ENCODE measurements at places on chromosomes 4 and X.

- DNase-seq = no peak
These were observed 815 bp downstream of the FAM53A start for GRCh38 chr4:1683261-1683735.

- DNase-seq = no peak
These were observed 886 bp upstream of the WWC2 start for GRCh38 chr4:183098019-183098722.

DNA sequence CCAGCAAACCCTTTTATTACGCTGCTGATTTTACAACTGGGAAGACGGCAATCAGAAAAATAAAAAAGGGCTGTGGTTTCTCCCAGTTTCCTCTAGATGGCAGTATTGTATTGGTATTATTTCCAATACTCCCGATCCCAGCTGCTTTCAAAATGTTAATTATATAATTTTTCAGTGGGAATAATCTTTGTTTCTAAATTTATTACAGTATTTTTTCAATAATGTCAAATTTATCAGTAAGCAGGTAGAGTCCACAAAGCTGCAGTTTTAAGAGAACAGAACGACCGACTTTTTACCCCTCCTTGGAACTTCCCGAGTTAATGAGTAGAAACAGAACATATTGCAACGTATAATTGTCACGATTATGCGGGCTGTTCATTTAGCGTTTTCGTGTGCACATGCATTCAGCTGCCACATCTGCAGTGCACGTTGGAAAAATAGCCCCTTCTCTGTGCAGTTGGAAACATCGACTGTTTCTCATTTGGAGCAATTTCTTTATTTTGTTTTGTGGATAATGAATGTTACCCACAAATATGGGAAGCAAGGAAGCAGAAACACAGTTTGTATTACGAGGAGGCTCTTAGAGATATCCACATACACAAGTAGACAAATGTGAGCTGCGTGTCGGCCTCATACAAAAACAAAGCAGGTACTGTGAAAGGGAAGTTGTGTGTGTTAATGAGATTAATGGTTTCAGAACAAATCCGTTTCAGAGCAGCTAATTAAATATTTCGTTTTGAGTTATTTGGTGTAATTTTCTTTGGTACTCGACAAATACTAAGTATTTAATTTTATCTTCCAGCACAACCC is 188.0 kb downstream of the STIM2 start:
- DNase-seq = no peak

DNA sequence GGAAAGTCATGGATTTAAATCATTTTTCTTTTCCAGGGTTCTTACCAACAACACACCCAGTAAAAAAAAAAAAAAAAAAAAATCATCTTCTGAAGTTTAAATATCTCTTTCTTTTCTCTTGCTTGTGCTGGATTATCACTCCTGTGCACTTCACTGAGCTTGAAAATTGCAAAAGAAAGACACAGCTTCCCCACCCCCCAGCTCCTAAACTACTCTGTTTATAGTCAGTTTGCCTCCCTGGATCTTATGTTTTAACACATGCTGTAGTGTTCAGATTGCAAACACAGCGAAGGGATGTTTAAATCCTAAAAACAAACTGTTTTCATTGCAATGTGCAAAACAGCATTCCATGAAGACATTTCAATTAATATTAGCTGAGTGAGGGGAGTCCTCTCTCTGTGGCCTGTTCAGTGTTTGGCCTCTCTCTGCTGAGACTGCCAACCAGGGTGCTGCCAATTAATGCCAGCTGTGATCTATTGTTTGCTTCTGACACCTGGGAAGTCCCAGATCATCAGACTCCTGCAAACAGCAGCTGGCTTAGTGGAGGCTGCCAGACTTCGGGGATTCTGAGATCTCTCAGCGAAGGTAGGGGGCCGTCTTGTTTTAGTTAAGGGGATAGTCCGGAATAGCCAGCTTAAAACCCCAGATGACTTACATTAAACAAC is 171.1 kb upstream of the PITX2 start:
- no peak for DNase-seq

GRCh38 chr4:183409483-183409882 is 35.0 kb upstream of the CDKN2AIP start:
- DNase-seq = no peak

- no peak for DNase-seq
These were observed 5.5 kb downstream of the CAMK2D start for GRCh38 chr4:113756005-113756410.

DNA sequence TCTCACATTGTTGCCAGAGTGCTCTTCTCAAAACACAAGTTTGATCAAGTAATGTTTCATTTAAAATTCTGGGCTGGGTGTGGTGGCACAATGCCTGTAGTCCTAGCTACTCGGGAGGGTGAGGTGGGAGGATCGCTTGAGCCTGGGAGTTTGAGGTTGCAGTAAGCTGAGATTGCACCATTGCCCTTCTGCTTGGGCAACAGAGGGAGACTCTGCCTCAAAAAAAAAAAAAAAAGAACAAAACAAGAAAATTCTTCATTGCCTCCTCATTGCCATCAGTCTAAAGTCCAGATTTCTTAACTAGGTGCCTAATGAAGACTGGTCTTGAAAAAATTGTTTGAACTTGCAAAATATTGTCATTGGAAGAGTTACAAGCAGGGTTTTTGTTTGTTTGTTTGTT is 120.1 kb downstream of the MFAP3L start:
- no peak for DNase-seq

GRCh38 chr4:140996766-140997165 is 136.5 kb downstream of the RNF150 start:
- no peak for DNase-seq

DNA sequence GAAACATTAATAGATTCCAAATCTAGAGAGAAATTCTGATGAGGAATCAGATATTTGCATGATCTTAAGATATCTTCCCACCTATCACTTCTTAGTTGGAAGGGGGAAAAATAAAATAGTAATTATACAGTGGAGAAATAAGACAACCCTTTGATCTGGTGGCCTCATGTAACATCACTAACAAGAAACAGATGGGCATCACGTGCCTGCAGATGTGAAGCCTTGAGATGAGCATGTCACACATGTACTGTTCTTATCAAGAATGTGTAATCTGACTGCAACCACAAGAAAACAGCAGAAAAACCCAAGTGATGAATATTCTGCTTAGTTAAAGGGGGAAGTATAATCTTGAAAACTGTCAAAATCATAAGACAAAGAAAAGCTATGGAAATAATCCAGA is 31.4 kb upstream of the NKX6-1 start:
- DNase-seq = no peak

- DNase-seq = no peak
These were observed 20.5 kb downstream of the DDIT4L start for GRCh38 chr4:100169491-100170485.

- no peak for DNase-seq
These were observed 678.7 kb downstream of the ARAP2 start for GRCh38 chr4:35565640-35566039.

DNA sequence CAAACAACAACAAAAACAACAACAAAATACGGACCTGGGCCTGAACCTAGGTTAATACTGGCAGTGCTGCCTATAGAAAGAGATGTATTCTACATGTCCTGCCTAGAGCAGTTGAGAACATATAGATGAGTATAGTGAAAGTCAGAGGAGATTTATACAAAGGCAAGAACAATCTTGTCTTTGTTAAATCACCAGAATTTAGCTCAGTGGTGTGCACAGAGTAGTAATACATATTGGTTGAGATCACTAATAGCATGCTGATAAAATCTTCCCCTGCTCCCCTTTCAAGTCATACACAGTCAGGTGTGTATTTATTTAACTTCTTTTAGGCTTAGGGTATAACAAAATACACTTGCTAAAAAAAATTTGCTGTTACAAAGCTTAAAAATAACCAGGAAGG is 247.8 kb downstream of the ADGRL3 start:
- DNase-seq = no peak

DNA sequence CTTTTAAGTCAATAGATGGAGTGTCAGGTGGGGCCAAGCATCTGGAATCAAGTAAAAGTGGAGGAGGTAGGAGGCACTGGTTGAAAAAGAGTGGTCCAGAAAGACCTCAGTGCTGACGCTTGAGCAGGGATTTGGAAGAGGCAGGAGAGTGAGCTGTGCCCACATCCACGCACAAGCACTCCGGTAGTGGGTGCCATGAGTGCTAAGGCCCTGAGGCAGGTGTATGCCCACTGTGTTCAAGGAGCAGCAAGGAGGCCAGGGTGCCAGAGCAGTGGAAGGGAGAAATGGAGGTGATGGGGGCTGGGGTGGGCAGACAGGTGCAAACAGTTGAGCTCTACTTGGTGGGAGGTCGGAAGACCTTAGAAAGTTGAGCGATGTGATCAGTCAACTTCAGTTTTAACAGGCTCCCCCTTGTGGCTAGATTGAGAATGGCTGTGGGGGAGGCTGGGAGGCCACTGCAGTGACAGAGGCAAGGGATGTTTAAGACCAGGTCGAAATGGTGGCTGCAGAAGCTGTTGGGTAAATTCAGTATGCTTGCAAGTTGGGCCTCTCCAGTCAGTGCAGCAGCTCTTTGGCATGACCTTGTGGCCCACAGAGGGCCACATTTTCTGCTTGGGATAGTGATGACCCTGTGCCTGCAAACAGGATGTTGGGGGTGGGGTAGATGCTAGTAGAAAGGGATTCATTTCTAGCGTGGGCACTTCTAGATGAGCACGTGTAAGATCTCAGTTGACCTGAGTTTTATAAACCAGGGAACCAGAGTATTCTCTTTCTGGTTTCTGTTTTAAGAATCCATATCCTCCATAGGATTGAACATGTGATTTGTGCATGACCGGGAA is 12.7 kb downstream of the TKTL1 start:
- DNase-seq = peak; percentile 74

DNA sequence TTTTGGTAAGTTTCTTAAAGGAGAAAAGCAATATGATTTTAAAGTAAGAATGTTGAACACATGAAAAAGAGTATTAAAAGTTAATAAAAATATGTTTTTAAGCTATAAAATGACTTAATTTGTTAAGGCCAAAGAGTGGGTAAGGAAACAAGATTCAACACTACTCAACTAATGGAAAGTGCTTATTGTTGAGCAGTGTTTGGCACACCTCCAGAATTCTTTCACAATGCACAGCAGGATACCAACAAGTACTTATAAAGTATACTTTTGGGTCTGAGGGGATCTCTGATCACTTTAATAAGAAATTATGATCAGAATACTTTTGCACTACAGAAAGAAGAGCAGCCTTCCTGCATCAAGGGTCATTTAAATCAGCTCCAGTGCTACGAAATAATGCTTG is 5.9 kb downstream of the LAMP2 start:
- DNase-seq = no peak

- no peak for DNase-seq
These were observed 8.4 kb upstream of the GPM6B start for GRCh38 chrX:13825178-13825762.

DNA sequence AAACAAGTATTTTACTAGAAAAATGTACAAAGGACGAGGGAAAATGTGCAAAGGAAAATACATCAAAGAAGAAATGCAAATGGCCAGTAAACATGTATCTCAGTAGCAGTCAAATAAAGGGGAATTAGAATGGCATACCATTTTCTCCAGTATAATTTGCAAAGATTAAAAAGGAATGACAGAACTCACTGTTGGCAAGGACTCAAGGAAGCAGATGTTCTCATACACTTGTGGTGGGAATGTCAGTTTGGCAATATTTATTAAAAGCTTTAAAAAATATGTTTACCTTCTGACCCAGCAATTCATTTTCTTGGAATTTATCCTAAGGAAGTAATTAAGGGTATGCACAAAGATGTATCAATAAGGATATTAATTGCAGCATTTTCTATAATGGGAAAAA is 7.6 kb downstream of the CLCN5 start:
- no peak for DNase-seq

DNA sequence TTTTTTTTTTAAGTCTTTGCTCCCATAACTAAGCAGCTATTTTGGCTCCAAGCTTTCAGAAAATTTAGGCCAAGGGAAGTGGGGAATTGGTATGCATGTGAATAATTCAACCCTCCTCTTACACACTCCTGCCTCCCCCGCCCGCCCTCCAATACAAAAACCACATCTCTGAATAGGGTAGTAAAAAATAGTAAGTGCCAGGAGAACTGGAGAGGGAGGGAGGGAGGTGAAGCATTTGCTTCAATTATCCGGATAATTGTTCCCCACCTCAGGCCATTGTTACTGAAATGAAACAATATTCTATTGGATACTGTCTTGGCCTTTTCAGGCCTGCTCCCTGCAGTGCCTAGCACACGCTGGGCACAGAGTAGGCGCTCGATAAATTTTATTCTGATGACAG is 5.5 kb upstream of the GSX2 start:
- DNase-seq = no peak

DNA sequence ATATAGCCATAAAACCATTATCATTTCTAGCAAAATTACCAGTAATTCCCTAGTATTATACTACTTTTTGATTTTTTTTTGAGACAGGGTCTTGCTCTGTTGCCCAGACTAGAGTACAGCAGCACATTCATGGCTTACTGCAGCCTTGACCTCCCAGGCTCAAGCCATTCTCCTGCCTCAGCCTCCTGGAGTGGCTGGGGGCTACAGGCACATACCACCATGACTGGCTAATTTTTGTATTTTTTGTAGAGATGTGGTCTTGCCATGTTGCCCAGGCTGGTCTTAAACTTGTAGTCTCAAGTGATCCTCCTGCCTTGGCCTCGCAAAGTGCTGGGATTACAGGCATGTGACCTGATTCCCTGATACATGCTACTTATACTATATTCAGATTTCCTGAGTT is 13.7 kb downstream of the N4BP2 start:
- no peak for DNase-seq

GRCh38 chr4:572594-572993 is 3.5 kb downstream of the TMEM271 start:
- no peak for DNase-seq

- DNase-seq = no peak
These were observed 63.9 kb upstream of the NLGN4X start for GRCh38 chrX:6292599-6292998.

DNA sequence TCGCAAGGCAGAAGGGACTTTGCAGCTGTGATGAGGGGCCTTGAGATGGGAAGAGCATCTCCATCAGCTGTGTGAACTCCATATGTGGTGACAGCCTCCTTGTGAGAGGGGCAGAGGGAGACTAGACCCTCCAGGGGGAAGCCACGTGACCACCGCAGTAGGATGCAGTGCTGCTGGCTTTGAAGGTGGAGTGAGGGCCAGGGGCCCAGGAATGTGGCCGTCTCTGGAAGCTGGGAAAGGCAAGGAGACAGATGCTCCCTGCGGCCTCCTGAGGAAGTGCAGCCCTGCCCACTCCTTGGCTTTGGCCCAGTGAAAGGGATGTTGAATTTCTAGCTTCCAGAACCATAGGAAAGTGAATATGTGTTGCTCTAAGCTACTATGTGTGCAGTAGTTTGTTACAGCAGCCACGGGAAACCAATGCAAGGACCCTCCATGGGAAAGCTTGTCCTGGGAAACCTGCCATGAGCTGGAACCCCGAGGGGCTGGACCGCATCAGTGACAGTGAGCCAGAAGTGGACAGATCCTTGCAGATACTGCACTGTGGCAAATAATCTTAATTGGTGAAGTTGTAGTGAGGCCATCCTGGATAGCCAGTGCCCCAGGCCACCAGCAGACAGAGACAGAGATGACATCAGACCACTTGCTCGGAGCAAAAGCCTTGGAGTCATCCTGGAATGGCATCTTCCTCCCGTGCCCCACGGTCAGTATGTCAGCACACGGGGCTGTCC is 35.4 kb upstream of the SORCS2 start:
- DNase-seq = no peak
